Stimulated activated CD4-positive, alpha-beta T cell treated with anti-CD3 and anti-CD28 coated beads, Interleukin-15, amount 100 ng/mL, for 1 hour (primary cell): ENCODE measurements at places on chromosomes 12 and 14.

DNA sequence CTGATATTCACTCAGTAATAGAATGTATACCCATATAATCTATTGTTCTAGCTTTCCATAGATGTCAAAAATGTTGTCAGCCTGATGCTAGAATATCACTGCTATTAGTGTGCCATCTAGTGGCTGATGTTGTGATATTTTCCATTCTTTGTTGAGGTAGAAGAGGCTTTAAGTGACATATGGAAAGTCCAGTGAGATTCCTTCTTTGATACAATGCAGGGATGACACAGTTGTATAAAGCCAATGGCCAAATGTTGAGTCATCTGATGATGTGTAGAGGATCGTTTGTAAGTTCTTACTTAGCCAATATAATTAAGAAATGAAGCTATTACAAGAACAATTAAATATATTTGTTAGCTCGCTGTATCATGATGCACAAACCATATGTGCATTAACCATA lies 58.1 kb upstream of the PCED1B start:
- DNase-seq = no peak

GRCh38 chr12:30440826-30441602 lies 254.7 kb downstream of the IPO8 start:
- DNase-seq = no peak

GRCh38 chr14:35978561-35978960 lies 152.4 kb downstream of the BRMS1L start:
- DNase-seq = no peak

- DNase-seq = no peak
These were observed 158.4 kb upstream of the RASSF8 start for GRCh38 chr12:25800101-25800500.

- DNase-seq = no peak
These were observed 2.1 kb upstream of the FOXG1 start for GRCh38 chr14:28764257-28765160.
